ENCODE measurements at places on chromosomes 5 and 9. TPM values are rescaled to one million over a fixed set of nuclear protein-coding genes. Genes with fewer than 3 reads are reported as not detected.

DNA sequence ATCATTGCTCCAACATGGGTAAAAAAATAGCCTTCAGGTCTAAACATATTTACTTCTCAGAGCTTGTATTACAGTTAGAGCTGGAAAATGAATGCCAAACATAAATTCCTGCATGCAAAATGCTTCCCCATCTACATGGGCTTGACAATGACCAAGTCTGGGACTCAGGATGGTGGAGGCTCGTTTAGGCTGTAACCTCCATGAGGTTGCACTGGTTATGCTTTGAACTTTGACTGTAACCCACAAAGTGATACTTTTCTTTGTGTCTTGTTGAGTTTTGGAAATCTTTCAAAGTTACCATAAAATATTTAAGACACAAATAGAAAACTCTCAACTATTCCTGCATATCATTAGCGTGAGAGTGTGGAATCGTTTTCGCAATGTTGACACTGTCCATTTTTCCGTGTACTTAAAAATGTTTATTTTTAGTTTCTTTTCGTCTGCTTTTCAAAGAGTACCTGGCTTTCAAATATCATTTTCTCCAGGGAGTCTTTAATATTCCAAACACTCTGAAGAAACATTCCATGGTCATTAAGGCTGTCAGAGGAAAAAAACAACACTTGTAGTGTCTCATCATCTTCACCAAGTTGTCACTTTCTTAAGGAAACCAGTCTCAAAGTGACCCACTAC is 487.8 kb downstream of the ENC1 start:
- no peak for ATAC-seq

- peak; percentile 51 for ATAC-seq
Measured at GRCh38 chr5:91361790-91362189, 21.3 kb downstream of the ARRDC3 start.

Gene DMRT3
- not detected for total RNA-seq

GRCh38 chr5:18968966-18969365 is 1019.0 kb downstream of the CDH18 start:
- no peak for ATAC-seq

DNA sequence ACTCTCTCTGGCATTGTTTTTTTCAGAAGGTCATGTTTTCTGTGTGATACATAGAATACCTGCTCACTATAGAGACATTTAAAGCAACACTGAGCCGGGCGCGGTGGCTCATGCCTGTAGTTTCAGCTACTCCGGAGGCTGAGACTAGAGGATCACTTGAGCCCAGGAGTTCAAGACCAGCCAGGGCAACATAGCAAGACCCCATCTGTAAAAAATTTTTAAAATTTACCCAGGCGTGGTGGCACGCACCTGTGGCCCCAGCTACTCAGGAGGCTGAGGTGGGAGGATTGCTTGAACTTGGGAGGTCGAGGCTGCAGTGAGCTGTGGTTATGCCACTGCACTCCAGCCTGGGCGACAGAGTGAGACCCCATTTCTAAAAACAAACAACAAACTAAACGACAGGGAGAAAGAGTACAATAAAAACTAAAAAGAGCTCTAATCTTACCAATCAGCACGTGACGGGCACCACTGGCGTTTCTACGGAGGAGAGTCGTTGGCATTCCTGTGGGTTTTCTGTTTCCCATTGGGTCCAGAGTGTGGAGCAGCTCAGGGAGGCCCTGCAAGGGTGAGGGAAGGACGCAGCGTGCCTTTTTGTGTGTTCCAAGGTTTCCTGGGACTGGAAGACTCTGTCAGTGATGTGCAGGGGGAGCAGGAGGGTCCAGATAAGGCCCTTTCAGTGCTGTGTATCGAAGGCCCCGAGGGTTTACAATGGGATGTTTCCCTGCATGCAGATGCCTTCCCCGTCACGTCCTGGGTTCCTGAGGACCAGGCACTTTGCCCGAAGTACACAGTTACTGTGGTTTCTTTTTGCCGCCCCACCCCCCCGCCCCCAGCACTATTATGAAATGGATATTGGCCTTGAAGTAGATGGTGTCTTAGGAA is 7.2 kb upstream of the RNU6ATAC start:
- no peak for ATAC-seq

- ATAC-seq: peak; percentile 20
Measured at GRCh38 chr9:127612939-127613582, 984 bp downstream of the STXBP1 start.

Gene CYLC2
- total RNA-seq: not detected

Gene IL9
- 29.3 TPM for total RNA-seq

DNA sequence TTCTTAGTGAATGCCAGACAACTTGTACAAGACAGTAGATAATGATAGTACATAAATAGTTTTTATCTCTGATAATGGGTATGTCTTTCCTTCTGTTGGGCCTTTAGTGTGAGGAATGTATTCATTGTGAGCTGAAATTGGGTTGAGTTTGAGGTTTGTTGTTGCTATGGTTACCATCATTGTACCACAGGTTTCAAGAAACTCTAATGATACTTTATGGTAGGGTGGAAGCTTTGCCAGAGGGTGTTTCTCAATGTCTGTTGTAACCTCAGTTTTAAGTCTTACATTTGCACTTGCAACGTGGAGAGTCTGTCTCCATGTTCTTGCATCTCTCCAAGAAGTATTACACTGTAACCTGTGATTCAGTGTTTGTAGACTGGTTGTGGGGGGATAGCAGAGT is 1550.1 kb downstream of the MAT2B start:
- ATAC-seq: no peak

- ATAC-seq: no peak
Measured at GRCh38 chr9:128093011-128093410, 25.0 kb downstream of the SLC25A25 start.

GRCh38 chr9:87064311-87064710 is 117.0 kb upstream of the GAS1 start:
- no peak for ATAC-seq

All from activated T-helper 17 cell treated with anti-CD3 and anti-CD28 coated beads, Interleukin-2, amount 50 U/mL, for 72 hours (primary cell).